CD8-positive, alpha-beta memory T cell (primary cell): ENCODE measurements at places on chromosomes 12 and 14. TPM values are rescaled to one million over a fixed set of nuclear protein-coding genes. Genes with fewer than 3 reads are reported as not detected.
A peak's percentile ranks its signal among the peaks of the same experiment; 100 is the strongest.

Gene GLS2
- polyA plus RNA-seq = 3.2 TPM

DNA sequence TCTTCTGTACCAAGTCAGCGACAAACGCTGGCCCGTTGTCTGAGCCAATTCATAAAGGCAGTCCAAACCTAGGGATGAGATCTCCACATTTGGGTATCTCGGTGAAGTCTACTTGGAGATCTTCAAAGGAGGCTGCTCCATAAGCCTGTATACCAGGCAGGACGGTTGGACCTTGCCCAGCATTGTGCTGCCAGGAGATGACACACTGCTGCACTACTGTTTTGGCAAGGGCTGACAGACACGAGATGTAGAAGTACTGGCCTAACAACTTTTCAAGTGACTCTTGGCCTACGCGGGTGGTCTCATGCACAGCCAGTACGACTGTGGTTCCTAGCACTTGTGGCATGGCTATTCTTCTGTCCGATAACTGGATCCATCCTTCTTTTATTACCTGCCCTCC lies 135.3 kb downstream of the SLC38A6 start:
- H3K4me1 ChIP-seq = no peaks in the 10 kb centered on the region
- no peaks in the 10 kb centered on the region for H3K36me3 ChIP-seq
- H3K27me3 ChIP-seq = no peaks in the 10 kb centered on the region
- DNase-seq = no peak
- no peak overlapping the region for H3K4me3 ChIP-seq

GRCh38 chr12:112518365-112518735 lies 99.6 kb downstream of the PTPN11 start:
- H3K4me3 ChIP-seq = no peak overlapping the region
- H3K27ac ChIP-seq = no peak overlapping the region
- H3K27me3 ChIP-seq = no peaks in the 10 kb centered on the region
- H3K4me1 ChIP-seq = no peaks in the 10 kb centered on the region
- H3K36me3 ChIP-seq = no peaks in the 10 kb centered on the region
- DNase-seq = no peak

GRCh38 chr14:69772082-69773017 lies 5.4 kb downstream of the SRSF5 start:
- H3K36me3 ChIP-seq = peaks cover 65% of the 10 kb centered on the region
- H3K4me1 ChIP-seq = peaks cover 61% of the 10 kb centered on the region
- no peak for DNase-seq
- H3K27me3 ChIP-seq = no peaks in the 10 kb centered on the region
- H3K4me3 ChIP-seq = no peak overlapping the region
- H3K27ac ChIP-seq = no peak overlapping the region

DNA sequence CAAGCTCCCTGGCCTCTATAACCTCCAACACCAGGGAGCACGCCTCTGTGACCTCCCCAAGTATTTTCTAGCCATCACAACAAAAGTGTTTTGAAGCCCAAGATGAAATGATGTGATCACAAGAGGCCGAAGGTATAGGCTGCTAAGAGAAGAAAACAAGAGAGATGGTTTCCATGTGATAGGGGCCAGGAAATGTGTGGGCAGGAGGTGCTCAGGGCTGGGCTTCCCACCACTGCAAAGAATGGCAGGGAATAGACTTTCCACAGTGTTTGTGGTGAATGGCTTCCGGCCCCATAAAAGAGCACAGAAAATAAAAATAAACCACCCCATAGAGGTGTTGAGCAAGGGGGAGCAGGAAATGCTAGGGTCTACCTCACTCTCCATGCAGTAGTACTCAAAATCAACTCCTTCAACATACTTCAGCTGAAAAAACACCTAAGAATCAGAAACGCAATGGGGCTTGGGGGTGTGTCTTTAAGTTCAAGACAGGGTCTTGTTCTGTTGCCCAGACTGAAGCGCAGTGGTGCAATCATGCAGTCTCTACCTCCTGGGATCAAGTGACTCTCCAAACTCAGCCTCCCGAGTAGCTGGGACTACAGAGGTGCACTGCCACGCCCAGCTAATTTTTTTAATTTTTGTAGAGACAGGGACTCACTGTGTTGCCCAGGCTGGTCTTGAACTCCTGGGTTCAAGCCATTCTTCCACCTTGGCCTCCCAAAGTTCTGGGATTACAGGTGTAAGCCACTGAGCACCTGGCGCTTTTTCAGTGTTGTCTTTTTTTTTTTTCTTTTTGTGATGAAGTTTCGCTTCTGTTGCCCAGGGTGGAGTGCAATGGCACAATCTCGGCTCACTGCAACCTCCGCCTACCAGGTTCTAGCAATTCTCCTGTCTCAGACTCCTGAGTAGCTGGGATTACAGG lies 27.1 kb downstream of the DAD1 start:
- peak; percentile 93 for DNase-seq
- H3K27me3 ChIP-seq = no peaks in the 10 kb centered on the region
- peak overlapping the region; percentile 40 for H3K4me3 ChIP-seq
- H3K27ac ChIP-seq = peak overlapping the region; percentile 74
- H3K36me3 ChIP-seq = peaks cover 7% of the 10 kb centered on the region

- no peaks in the 10 kb centered on the region for H3K27me3 ChIP-seq
- no peak for DNase-seq
- H3K36me3 ChIP-seq = no peaks in the 10 kb centered on the region
Observed at GRCh38 chr12:18570543-18570942, 167.3 kb downstream of the PLCZ1 start.

Gene PGF
- not detected for polyA plus RNA-seq

- no peaks in the 10 kb centered on the region for H3K27me3 ChIP-seq
- H3K4me1 ChIP-seq = no peaks in the 10 kb centered on the region
- DNase-seq = no peak
- H3K36me3 ChIP-seq = no peaks in the 10 kb centered on the region
- no peak overlapping the region for H3K4me3 ChIP-seq
Observed at GRCh38 chr14:26913786-26914185, 316.0 kb upstream of the NOVA1 start.

Gene KRT1
- 3.4 TPM for polyA plus RNA-seq

Gene SLC7A7
- not detected for polyA plus RNA-seq

Gene DAO
- polyA plus RNA-seq = not detected

DNA sequence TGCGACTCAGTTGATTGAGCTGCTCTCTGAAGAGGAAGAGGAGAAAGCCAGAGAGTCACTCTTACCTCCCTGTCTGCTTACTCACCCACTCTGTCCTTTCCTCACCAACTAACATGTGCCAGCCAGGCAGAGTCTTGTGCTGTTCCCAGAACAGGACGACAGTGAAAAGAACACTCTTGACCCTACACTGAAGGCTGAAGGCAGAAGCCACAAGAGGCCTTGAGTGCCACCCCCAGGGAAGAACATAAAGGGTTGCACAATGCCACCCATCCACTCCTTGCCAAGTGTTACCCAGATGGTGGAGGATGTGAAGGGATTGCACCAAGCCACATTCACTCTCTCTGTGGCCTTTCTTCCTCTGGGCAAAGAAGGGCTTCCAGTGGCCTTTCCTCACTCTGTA lies 12.8 kb downstream of the ABHD4 start:
- H3K27ac ChIP-seq = no peak overlapping the region
- no peaks in the 10 kb centered on the region for H3K4me1 ChIP-seq
- no peaks in the 10 kb centered on the region for H3K27me3 ChIP-seq
- no peak for DNase-seq
- no peak overlapping the region for H3K4me3 ChIP-seq

GRCh38 chr12:2057041-2057794 lies 4.4 kb downstream of the CACNA1C start:
- peak; percentile 18 for DNase-seq
- H3K27ac ChIP-seq = no peak overlapping the region
- H3K4me1 ChIP-seq = no peaks in the 10 kb centered on the region
- H3K4me3 ChIP-seq = no peak overlapping the region
- H3K27me3 ChIP-seq = peaks cover 14% of the 10 kb centered on the region

Gene FZD10
- not detected for polyA plus RNA-seq

Gene LIN7A
- polyA plus RNA-seq = not detected
